ENCODE measurements at places on chromosomes 13 and 19. TPM values are rescaled to one million over a fixed set of nuclear protein-coding genes. Genes with fewer than 3 reads are reported as not detected.

The CCL25 gene
- polyA plus RNA-seq, result not detected

The F7 gene
- 0.25 TPM for polyA plus RNA-seq

The TEAD2 gene
- polyA plus RNA-seq, result 42.5 TPM

The ZSCAN4 gene
- not detected for polyA plus RNA-seq

The ZNF296 gene
- polyA plus RNA-seq, result 2.1 TPM

The TMEM145 gene
- polyA plus RNA-seq, result 17.6 TPM

The RGCC gene
- 86.0 TPM for polyA plus RNA-seq

The FCGBP gene
- polyA plus RNA-seq, result 12.3 TPM

The TMEM59L gene
- 124 TPM for polyA plus RNA-seq

The GRK1 gene
- polyA plus RNA-seq, result 2.5 TPM

The STARD13 gene
- 3.2 TPM for polyA plus RNA-seq

The TEX26 gene
- 0.34 TPM for polyA plus RNA-seq

The HOMER3 gene
- polyA plus RNA-seq, result 35.0 TPM

The MCEMP1 gene
- polyA plus RNA-seq, result not detected

The FOSB gene
- polyA plus RNA-seq, result 0.92 TPM

The ADGRE1 gene
- not detected for polyA plus RNA-seq

The TGFB1 gene
- polyA plus RNA-seq, result 11.2 TPM

The PTPRH gene
- polyA plus RNA-seq, result 4.5 TPM

The FCER2 gene
- polyA plus RNA-seq, result not detected

The CEACAM8 gene
- not detected for polyA plus RNA-seq

The CGB5 gene
- polyA plus RNA-seq, result not detected

The SLITRK6 gene
- polyA plus RNA-seq, result 2.2 TPM

The GPR4 gene
- polyA plus RNA-seq, result 24.8 TPM

The ICAM4 gene
- not detected for polyA plus RNA-seq

The SULT2A1 gene
- not detected for polyA plus RNA-seq

The KRTDAP gene
- polyA plus RNA-seq, result not detected

The DACT3 gene
- 27.4 TPM for polyA plus RNA-seq

The SIGLEC11 gene
- polyA plus RNA-seq, result 0.12 TPM

The NKPD1 gene
- polyA plus RNA-seq, result 0.42 TPM

The KLK3 gene
- polyA plus RNA-seq, result not detected

The LRRC63 gene
- not detected for polyA plus RNA-seq

The TEKTIP1 gene
- polyA plus RNA-seq, result 1.9 TPM

The ELOF1 gene
- 90.6 TPM for polyA plus RNA-seq

The LILRA5 gene
- polyA plus RNA-seq, result 0.56 TPM

The COL5A3 gene
- 5.9 TPM for polyA plus RNA-seq

The ZNF442 gene
- 0.12 TPM for polyA plus RNA-seq

The C5AR2 gene
- 0.12 TPM for polyA plus RNA-seq

The MEF2B gene
- polyA plus RNA-seq, result 22.1 TPM

The TTC9B gene
- polyA plus RNA-seq, result 25.0 TPM

The OVOL3 gene
- polyA plus RNA-seq, result not detected

The LIM2 gene
- polyA plus RNA-seq, result not detected

The MAP2K7 gene
- polyA plus RNA-seq, result 76.0 TPM

The ICAM1 gene
- polyA plus RNA-seq, result 3.1 TPM

The PLK5 gene
- polyA plus RNA-seq, result 1.1 TPM

The TNNI3 gene
- polyA plus RNA-seq, result not detected

The ZNF585A gene
- 6.5 TPM for polyA plus RNA-seq

The LHB gene
- not detected for polyA plus RNA-seq

The HNRNPA1L2 gene
- polyA plus RNA-seq, result 5.1 TPM

The SOHLH2 gene
- polyA plus RNA-seq, result 0.19 TPM

The OR7D2 gene
- not detected for polyA plus RNA-seq

The ANKLE1 gene
- 0.42 TPM for polyA plus RNA-seq

All from brain (organoid and tissue), 16 donors.